IMR-90 (cell line): ENCODE measurements at places on chromosomes 3 and 15. TPM values are rescaled to one million over a fixed set of nuclear protein-coding genes. Genes with fewer than 3 reads are reported as not detected.

GRCh38 chr3:30547716-30548115 is 58.7 kb upstream of the TGFBR2 start:
- no peak for DNase-seq

PLSCR5 gene
- polyA plus RNA-seq = not detected in 2 replicates

DNA sequence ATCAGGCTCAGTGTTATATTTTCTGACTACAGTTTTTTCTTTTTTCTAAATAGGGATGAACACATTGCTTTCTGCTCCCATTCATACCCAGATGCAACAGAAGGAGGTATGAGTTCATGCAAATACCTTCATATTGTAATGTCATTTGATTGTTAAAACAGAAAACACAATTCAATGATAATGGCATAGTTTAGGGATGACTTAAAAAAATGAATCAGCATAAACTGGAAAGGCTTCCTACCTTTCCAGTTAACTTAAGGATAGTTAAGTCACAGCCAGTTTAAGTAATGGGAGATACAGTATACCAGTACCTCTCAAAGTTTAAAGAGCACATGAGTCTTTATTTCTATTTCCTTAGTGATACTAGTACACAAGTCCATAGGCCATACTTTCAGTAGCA is 24.9 kb downstream of the KNL1 start:
- peak; percentile 8 for DNase-seq

DNA sequence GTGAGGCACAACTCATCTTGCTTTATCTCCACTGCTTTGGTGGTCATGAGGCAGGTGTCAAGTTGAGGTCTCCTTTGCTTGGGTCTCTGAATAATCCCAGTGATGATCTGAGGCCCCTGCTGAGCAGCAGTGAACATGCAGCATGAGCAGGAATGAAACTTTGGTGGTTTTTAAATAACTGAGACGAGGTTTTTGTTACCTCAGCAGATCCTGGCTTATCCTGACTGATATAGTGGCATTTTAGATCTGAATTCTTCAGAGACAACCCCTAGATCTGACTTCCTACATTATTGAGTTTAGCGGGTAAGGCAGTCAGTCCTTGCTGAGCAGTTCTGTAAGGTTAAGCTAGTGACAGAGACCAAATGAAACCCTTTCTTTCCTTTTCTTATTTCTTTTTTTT is 230.4 kb downstream of the ARRDC4 start:
- no peak for DNase-seq

GRCh38 chr15:69272891-69273290 is 25.8 kb upstream of the PAQR5 start:
- no peak for DNase-seq

- no peak for DNase-seq
These were observed 18.6 kb downstream of the SAMD7 start for GRCh38 chr3:169929830-169930519.

DNA sequence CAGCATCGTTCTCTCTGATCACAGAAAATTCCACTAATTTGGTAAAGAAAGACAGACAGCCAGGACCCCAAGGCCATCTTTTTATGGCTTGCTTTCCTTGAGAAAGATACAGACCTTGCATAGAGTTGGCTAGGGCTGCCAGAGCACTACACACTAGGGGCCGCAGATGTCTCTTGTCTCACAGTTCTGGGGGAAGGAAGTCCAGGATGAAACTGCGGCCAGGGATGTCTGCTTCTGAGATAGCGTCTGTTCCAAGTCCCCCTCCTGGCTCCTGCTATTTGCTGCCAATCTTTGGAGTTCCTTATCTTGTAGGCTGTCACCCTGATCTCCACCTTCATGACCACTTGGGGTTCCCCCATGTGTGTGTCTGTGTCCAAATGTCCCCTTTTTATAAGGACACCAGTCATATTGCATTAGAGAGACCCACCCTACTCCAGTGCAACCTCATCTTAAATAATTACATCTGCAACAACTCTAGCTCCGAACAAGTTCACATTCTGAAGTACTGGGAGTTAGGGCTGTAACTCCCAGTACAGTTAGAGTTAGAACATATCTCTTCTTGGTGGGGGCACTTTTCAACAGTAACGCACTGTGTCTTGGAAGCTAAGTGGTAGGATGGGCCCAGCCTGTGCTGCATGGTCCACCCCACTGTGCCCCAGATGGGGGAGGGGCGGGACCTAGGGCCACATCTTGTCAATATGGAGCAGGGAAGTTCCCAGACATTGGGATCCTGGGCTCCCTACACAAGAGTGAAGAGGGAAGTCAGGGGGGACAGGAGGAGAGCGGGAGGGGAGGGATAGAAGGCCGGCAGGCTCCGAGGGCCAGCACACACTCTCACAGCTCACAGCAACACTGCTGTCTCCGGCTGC is 42.2 kb downstream of the KLF15 start:
- no peak for DNase-seq

NANOGP8 gene
- not detected in 2 replicates for polyA plus RNA-seq

DNA sequence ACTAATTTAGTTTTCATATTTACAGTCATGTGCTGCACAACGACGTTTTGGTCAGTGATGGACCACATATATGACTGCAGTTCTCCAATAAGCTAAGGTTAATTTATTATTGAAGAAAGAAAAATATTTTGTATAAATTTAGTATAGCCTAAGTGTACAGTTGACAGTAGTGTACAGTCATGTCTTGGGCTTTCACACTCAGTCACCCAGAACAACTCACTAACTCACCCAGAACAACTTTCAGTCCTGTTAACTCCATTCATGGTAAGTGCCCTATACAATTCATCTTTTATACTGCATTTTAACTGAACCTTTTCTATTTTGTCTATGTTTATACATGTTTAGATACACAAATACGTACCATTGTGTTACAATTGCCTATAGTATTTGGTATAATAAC is 3.8 kb upstream of the GABRR3 start:
- DNase-seq = no peak

SLCO2A1 gene
- 1.2 and 1.5 TPM in 2 replicates for polyA plus RNA-seq

- DNase-seq = no peak
These were observed 39.2 kb upstream of the GADL1 start for GRCh38 chr3:30933478-30934207.

DNA sequence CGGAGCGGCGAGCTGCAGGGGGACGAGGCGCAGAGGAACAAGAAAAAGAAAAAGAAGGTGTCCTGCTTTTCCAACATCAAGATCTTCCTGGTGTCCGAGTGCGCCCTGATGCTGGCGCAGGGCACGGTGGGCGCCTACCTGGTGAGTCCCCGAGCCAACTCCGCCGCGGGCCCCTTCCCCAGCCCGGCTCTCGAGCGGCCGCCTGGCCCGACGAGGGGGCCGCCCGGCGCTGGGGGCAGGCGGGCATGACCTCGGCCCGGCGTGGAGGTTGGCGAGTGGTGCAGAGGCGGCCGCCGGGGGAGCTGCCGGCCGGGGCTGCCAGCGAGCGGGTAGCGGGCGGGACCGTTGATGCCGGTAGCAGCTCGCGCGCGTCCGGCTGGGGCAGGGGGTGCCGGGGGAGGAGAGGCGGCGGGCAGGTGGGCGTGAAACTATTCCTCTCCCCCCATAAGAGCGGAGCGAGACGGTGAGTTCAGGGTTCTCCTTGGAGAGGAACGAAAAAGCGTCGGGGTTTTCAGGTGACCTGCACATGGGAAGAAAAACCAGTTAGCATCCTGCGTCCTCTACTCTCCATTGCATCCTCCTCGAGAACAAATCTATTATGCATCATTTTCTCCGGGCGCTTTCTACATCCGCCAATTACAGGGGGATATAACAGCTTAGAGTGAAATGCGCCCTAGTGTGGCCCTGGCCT is 585 bp downstream of the SLCO3A1 start:
- no peak for DNase-seq

CP gene
- polyA plus RNA-seq = not detected in 2 replicates

- DNase-seq = no peak
These were observed 23.3 kb upstream of the PSMD6 start for GRCh38 chr3:64046592-64046991.

- no peak for DNase-seq
These were observed 38.8 kb upstream of the TNFSF10 start for GRCh38 chr3:172561897-172562640.

DNA sequence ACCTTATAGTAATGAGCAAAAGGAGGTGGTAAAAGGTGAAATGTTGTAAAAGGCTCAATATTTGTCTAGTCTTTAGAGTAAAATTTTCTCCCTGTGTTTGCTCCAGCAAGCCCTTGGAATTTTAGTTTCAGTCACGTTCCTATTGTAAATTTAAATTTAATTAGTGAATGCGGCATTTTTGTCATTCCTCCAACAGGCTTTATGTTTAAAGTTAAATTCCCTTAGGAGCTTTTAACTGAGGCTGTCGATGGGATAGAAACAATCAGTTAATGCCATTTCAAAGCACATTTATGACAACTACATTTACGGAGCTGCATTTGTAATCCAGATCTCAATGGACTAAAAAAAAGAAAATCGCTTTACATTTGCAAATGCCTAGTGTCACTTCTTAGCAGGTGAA is 868 bp upstream of the GADL1 start:
- DNase-seq = no peak

COPS2 gene
- polyA plus RNA-seq = 39.6 and 54.6 TPM in 2 replicates

CCDC33 gene
- polyA plus RNA-seq = not detected in 2 replicates

DNA sequence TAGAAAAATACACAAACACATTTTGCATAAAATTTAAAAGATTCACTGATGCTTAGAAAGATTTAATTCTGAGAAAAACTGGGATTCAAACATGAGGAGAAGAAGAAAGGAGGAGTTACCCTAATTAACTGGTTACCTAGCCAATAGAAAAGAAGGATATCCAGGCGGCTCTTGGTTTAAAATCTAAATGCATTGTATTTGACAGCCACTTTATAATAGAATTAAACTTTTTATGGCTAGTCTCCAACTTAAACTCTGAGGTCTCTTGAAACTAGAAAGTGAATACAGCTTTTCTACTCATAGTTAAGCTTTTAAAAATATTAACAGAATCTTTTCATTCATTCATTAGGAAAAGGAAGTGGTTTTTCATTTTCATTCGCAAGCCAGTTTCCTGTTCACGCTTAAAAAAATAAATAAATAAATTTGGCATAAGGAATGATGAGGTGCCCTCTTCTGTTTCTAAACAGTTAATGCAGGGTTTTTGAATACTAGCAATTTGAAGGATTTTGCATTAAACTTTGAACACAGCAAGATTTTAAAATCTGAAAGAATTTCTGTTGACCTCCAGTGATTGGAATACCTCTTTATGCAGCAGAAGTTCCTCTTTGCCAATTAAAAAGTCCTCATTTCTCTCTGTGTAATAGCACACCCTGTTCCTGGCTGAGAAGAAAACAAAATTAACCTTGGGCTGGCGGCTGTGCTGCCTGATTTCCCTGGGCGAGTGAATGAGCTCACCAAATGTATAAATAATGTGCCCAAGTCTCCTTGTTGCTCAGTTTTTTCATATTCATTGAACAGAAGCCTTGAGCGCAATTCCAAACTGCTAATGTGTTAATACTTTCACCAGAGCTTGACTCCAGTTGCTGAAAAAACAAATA is 105.1 kb downstream of the ZMAT3 start:
- DNase-seq = peak; percentile 37

CLDN1 gene
- polyA plus RNA-seq = 6.3 and 7.3 TPM in 2 replicates

- DNase-seq = no peak
These were observed 19.1 kb downstream of the DNAJB8 start for GRCh38 chr3:128447561-128448013.

GRCh38 chr3:126212620-126213378 is 32.4 kb upstream of the ALDH1L1 start:
- DNase-seq = peak; percentile 12

GRCh38 chr3:89908711-89909213 is 801.3 kb downstream of the EPHA3 start:
- no peak for DNase-seq

- DNase-seq = no peak
These were observed 380.8 kb upstream of the IL12A start for GRCh38 chr3:159607856-159608255.

GRCh38 chr3:150384296-150385212 is 23.5 kb upstream of the TSC22D2 start:
- peak; percentile 12 for DNase-seq

GRCh38 chr15:42107473-42107872 is 13.1 kb upstream of the PLA2G4D start:
- DNase-seq = no peak

DNA sequence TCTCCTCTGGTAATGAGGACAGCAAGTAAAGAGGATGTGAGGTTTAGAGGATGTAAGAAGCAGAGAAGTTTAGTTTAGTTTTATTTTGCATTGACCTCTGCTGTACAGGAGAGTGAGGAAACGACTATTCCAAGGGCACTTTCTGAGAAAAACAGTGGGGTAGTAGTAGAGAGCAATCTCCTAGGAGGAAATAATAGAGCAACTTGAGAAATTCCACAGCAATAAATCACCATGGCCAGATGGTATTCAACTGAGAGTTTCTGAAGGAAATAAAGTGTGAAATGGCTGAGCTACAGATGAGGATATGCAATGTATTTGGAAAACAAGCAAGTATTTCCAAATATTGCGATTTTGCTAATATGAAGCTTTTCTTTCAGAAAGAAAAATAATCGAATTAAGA is 118.9 kb downstream of the DPH6 start:
- DNase-seq = peak; percentile 77

MOBP gene
- not detected in 2 replicates for polyA plus RNA-seq
